PC-9 (cell line): ENCODE measurements at places on chromosomes 2 and 18. TPM values are rescaled to one million over a fixed set of nuclear protein-coding genes. Genes with fewer than 3 reads are reported as not detected.

The PLCL1 gene
- total RNA-seq = not detected in 2 replicates

The GALNT5 gene
- 1.3 and 1.9 TPM in 2 replicates for total RNA-seq

The DIPK1C gene
- not detected in 2 replicates for total RNA-seq

The ELOA2 gene
- not detected in 2 replicates for total RNA-seq

The GALNT13 gene
- total RNA-seq = 3.6 and 4.0 TPM in 2 replicates

The GRB14 gene
- total RNA-seq = 2.8 and 3.4 TPM in 2 replicates

The RFTN2 gene
- not detected in 2 replicates for total RNA-seq

The ZC3H6 gene
- 9.1 and 10.0 TPM in 2 replicates for total RNA-seq

The CPSF3 gene
- total RNA-seq = 52.0 and 61.5 TPM in 2 replicates
